ENCODE measurements at places on chromosomes 13 and 19.

DNA sequence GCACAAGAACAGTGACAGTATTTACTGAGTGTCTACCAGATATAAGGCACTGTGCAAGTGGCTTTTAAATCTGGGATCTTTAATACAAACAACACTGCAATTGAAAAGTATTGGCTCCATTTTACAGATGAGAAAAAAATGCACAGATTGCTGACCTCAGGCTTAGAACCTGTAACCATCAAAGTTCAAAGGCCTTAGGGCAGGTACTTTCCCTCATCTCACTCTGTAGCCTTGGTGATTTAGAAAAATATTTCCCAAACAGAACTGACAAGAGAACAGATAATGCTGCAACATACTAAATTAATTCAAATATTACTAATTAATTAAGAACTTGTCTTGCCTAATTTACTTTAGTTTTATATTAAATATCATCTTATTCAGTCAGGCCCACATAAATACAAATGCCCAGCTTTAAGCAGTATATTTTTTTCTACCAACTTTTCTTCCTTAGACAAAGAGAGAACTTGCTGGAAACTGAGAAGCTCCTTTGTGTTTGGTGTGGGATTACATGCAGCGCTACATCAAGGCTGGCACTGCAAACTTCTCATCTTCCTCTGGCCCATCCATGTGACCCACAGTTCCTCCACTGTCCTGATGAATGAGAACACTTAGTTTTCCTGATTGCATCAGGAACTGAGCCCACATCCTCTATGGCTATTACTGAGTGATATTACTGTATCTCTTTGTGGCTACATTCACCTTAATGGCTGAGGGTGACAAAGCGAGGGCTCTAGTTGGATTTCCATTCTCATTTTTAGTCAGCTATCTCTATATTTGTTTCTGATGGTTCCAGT lies 302.1 kb downstream of the ENOX1 start:
- DNase-seq = no peak

GRCh38 chr13:112893570-112894422 lies 75.2 kb upstream of the MCF2L start:
- peak; percentile 39 for DNase-seq

DNA sequence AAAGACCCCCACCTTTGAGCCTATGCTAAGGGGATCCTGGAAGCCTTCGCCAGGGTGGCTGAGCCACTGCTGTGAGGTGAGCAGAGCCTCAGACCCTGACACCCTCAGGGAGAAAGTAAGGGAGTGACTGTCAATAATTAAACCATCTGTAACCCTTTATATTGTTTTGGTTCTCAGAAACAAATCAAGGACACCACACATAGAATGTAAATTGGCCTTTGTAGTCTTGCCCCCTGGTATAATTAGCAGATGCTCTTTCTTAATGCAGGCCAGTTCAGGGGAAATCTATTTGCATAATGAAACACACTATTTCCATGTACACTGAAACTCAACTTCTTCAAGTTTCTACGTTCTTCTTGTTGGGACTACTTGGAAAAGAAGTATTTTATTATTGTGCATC lies 127.7 kb upstream of the EDNRB start:
- no peak for DNase-seq

- no peak for DNase-seq
Observed at GRCh38 chr13:98599502-98600328, 22.8 kb upstream of the STK24 start.

- no peak for DNase-seq
Observed at GRCh38 chr13:67277581-67277980, 47.4 kb upstream of the PCDH9 start.

- DNase-seq = peak; percentile 87
Observed at GRCh38 chr13:109779074-109779473, 7.3 kb downstream of the IRS2 start.

GRCh38 chr13:42361701-42362100 lies 89.7 kb downstream of the AKAP11 start:
- DNase-seq = no peak

- no peak for DNase-seq
Observed at GRCh38 chr19:54670576-54671357, 8.0 kb downstream of the LILRB4 start.

DNA sequence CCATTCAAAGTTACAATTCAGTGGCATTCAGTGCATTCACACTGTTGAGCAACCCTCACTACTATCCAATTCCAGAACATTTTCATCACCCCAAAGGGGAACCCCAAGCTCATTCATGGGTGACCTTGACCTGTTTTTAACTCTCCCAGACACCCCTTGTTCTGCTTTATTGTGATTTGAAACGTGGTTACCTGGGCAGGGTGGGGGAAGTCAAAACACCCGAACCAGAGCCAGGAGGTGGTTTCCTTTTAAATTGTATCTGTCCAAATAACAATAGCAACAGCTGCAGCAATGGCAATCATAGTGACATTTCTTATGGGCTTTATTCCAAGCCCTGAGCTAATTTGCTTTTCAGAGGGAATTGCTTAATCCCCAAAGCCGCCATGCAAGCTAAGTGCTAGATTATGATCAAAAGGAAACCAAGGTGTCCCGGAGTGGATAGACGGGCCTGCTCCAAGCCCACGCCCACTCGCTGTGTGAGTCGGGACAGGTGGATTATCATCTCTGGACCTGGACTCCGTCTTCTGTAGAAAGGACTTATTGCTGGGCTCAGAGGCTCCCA lies 6.1 kb downstream of the PTGIR start:
- DNase-seq = no peak

DNA sequence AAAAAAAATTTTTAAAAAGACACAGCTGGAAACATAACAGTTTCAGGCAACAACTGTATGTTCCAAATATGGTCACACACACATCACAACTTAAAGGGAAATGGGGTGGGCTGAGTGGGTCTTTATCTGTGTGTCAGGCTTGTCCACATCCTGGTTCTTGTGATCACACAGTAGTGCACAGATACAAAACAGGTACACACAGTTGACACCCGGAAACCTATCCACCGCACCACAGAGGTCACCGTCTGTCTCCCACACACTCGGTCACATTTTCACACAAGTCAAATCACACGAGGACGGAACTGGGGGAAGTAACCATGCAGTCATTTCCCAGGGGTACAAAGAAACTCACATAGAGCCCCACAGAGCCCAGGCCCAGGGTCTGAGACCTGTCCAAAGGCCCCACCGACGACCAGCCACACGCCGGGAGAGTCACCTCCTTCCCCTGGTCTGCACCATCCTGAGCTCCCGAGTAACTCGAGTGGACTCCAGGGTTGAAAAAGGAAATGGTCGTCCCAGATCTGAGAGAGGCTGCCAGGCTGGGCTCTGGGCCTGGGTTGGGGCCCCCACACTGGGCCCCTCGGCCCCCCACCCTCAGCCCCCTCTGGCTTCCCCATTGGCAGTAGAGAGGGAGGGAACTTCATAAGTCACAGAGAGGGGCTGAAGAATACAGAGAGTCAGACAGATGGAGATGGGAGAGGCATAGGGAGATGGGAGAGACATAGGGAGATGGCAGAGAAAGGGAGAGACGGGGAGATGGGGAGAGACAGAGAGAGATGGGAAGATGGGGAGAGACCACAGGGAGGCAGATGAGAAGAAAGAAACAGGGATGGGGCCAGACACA lies 1.3 kb upstream of the PPAN start:
- DNase-seq = peak; percentile 25

DNA sequence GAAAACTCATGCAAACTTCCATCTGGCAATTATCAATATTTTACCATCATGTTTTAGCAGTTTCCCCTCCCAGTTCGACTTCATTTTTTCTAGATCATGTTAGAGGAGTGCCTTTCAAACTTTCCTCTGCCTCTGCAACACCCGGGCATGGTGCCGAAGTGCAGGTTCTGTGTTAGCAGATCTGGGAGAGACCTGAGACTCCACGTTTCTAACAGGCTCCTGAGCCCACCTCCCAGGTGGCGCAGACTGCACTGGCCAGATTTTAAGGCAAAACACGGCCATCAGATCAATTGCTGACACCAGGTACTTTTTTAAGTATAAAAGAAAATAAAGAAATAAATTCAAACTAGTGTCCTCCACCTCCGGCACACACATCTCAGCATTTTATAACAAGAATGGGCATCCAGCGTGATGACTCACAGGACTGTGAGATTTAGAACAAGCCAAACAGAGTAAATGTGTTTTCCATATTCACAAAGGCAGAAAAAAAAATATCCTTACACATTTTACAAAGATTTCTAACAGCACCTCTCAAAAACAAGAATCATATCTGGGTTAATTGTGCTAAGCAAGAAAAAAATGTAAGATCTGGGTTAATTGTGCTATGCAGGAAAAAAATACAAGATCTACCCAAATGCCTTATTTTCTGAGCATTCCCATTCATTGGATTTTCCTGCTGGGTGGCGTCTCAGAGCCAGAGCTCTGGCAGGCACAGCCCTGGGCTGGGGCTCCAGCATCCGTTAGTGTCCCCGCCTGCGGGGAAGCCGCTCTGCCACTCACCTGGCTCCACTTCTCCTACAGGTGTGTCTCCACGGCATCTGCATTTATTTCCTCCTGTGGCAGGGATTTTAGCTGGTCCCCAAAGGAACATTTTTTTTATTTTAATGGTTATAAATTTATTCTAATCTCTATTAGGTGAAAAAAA lies 127.9 kb upstream of the SOX1 start:
- DNase-seq = no peak

GRCh38 chr13:100461309-100462030 lies 127.1 kb downstream of the GGACT start:
- no peak for DNase-seq

DNA sequence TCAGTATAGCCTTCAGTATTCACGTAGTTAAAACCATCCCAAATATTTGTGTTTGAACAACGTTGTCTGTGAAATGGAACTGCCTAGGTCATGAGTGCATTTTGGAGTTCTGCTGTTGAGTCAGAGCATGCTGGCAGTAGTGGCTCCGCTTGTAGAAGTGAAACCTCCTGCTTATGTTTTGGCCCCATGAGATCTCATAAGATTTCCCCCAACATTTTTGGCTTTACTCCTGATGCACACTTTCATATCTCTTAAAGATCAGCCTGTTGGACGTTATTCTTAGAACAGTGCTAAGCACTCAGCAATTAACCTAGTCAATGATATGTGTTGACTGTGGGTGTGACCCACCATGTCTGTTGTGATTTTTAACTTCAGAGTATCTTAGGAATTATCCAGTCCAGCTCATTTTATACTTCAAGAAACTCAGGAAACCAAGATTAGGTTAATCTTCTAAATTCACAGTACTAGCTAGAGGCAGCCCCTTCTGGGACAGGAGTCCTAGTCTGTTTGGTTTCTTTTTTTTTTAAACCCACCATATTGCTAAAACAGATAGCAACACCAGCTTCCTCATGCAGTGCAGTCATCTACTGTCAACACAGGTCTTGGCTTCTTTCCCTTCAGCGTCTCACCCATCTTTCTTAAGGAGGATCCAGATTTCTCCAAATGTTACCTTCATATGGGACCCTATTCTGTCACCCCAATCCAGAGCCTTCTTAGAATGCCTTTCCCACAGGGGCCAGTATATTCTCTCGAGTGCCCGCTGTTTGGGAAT lies 26.2 kb downstream of the RAP2A start:
- no peak for DNase-seq

DNA sequence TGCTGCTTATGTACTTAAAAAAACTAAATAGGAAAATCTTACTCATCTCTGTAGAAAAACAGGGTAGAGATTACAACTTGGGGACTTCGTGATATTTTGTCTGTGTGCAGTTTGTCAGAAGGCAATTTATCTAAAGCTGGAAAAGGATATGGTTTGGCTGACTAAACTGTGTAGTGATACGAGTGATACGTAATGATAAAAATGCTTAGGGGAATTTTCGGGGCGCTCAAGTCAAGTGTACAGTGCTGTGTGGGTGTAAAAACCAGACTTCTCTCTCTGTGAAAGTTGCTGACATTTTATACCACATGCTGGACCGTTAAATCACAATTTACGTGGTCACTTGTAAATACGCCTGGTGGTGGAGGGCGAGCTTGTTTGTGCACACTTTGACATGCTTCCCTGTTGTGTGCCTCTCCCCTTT lies 221.7 kb downstream of the KCNRG start:
- DNase-seq = no peak

DNA sequence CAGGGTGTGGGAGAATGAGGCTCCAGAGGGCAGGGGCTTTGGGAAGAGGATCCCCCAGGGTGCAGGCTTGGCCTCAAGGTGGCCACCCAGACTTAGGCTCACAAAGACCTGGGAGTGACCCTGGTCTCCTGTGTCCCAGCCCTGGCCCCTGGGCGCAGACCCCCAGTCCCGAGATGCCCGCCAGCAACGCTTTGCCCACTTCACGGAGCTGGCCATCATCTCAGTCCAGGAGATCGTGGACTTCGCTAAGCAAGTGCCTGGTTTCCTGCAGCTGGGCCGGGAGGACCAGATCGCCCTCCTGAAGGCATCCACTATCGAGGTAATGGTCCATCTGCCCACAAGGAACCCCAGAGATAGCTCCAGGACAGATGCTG lies 2.6 kb downstream of the NR1H2 start:
- no peak for DNase-seq

GRCh38 chr19:16514383-16515019 lies 18.3 kb downstream of the C19orf44 start:
- DNase-seq = no peak

DNA sequence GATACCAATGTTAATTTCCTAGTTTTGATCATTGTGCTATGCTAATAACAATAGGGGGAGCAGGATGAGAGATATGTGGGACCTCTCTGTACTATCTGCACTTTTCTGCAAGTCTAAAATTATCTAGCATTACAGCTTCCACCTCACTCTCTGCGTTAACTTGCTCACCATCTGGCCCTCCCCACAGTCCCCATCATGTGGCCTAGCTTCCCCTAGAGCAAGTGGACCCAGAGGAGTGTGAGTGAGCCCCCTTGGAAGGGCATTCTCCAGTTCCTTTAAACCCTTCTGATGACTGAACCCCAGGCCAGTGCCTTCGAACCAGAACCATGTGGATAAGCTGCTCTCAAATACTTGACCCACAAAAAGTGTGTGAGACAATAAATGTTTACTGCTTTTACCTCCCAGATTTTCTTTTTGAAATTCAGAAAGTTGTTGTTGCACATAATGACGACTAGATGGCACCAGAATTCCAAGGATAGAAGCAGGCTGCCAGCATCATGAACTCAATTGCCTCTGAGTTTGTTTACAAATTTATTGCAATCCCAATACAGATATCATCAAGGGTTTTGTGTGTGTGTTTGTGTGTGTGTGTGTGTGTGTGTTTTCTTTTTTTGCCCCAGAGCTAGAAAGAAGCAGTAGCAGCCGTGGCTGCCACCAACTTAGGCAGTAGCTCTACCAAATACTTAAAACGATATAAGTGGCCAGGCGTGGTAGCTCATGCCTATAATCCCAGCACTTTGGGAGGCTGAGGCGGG lies 49.0 kb upstream of the ZNF780A start:
- DNase-seq = no peak

DNA sequence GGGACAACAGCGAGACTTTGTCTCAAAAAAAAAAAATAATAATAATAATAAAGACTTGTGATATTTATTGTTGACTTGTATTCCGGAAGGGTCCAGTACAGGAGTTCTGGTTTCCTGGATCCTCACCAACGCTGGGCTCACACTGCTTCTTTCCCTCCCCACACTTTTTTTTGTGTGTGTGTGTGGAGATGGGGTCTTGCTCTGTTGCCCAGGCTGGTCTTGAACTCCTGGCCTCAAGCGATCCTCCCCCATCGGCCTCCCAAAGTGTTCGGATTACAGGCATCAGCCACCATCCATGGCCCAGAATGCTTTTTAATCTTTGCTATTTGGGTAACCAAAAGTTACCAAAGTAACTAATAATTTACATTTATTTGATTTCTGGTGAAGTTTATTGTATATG lies 39.1 kb downstream of the SIPA1L3 start:
- DNase-seq = no peak
